Foreskin fibroblast (primary cell): ENCODE measurements at places on chromosomes 11 and 22.

DNA sequence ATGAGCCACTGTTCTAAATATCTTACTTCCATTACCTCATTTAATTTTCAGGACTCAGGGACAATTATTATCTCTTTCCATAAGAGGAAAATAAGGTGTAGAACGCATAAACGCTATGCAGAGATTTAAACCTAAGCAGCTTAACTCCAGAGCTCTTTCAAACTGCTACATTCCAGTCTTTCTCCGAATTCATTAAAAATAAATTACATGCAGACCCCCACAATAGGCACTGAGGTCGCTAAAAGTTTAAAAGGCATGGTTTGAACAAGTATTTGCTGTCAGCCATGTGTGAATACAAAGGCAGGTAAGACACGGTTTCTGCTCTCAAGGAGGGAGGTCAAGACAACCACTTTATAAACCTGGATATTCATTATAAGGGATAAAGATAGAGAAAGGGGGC lies 983 bp downstream of the NARS2 start:
- no peak for DNase-seq

- no peak for DNase-seq
Observed at GRCh38 chr11:112732031-112732430, 229.2 kb upstream of the NCAM1 start.

- peak; percentile 20 for DNase-seq
Observed at GRCh38 chr11:36501236-36501635, 8.8 kb downstream of the TRAF6 start.

- no peak for DNase-seq
Observed at GRCh38 chr22:40426594-40427333, 56.4 kb downstream of the SGSM3 start.

GRCh38 chr11:81966340-81966739 lies 767.3 kb downstream of the FAM181B start:
- no peak for DNase-seq

GRCh38 chr22:20203552-20204201 lies 52.8 kb upstream of the CCDC188 start:
- peak; percentile 23 for DNase-seq

GRCh38 chr11:65685981-65686380 lies 23.3 kb upstream of the RELA start:
- DNase-seq: no peak

DNA sequence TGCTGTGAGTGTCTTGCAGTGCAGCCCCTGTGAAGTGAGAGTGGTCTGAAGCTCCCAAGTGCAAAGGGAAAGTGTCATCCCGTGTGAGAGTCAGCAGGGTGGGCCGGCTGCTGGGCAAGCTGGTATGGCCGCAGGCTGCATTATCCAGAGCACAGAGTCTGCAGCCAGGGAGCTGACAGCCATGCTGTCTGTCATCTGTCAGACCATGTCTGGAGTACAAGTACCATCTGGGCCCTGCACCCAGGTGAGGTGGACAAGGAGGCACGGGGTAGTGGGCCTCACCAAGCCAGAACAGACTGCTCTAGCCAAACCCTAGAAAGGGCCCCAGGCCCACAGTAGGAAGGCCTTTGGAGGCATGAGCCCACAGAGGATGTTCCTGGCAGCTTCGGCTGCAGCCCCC lies 20.2 kb downstream of the LMO1 start:
- DNase-seq: no peak

DNA sequence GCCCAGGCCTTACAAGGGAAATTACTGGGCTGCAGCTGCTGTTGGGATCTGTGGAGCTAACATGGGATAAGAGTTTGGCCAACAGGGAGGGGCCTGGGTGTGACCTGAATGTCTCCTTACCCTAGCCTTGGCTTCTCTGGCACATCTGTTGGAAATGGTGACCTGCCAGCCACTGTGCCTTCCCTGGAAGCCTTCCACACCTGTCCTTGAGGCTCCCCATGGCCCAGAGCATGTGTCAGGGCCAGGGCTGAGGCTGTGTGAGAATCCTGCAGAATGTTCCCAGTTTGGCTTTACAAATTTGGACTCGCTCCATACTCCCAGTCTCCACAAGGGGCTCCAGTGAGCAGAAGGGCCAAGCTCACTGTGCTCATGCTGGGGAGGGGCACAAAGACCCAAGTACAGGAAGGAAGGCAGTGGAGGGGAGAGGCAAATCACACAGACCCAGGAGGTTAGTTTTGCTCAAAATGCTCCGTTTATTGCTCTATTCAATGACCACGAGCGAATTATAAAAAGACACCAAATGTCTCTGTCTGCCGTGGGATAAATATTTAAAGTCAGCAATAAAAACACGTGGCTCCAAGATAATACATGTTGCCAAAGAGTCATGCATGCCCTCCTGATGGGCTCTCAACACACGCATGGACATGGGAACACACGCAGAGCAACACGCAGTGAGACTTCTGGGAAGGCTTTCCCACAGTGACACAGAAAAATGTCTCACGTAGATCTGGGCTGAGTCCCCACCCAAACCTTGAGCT lies 1.7 kb upstream of the IGSF22 start:
- peak; percentile 13 for DNase-seq

DNA sequence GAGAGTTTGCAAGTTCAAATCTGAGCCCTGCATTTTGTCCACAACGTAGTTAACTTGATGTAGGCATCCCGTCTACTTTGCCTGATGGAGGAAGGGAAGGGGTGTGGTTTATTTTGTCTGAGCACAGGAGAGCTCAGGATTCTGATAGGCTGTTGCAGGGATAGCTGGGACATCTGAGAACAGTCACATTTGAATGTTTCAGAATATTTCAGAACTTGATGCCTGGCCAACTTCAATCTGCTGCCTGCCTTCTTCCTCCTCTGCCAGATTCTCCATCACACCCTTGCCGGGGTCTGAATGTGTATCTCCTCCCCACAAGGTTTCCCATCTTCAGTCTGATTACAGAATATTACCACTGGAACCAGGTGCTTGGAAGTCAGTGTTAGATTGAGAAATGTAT lies 51.6 kb downstream of the NTM start:
- DNase-seq: no peak

GRCh38 chr11:125295931-125296330 lies 131.4 kb downstream of the PKNOX2 start:
- DNase-seq: no peak

- DNase-seq: no peak
Observed at GRCh38 chr11:58222721-58223120, 6.0 kb downstream of the OR10Q1 start.

DNA sequence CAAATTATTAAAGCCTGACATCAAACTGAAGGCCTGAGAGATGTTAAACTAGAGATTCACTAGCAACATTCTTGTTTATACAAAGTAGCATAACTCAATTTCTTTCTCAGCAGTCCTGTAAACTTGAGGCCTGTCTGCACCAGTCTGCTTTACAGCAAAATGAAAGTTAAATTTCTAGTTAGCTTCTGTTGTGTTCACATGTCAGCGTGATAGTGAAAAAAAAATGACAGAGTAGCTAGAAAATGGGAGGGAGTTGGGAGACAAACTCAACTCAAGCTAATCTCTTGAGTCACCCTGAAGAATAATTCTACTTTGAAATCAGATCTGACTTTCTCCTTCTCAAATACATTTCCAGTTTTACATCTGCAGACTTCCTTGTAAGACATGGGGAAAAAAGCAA lies 6.5 kb downstream of the RBFOX2 start:
- DNase-seq: peak; percentile 56

DNA sequence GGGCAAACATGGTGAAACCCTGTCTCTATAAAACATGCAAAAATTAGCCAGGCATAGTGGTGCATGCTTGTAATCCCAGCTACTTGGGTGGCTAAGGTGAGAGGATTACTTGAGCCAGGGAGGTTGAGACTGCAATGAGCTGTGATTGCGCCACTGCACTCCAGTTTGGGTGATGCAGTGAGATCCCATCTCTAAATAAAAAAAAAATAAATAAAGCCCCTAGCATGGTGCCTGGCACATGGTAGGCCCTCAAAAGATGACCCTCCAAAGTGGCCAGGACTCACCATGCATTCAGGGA lies 74.6 kb downstream of the PTPRJ start:
- DNase-seq: no peak

GRCh38 chr22:17368144-17368543 lies 1.1 kb upstream of the CECR2 start:
- no peak for DNase-seq

DNA sequence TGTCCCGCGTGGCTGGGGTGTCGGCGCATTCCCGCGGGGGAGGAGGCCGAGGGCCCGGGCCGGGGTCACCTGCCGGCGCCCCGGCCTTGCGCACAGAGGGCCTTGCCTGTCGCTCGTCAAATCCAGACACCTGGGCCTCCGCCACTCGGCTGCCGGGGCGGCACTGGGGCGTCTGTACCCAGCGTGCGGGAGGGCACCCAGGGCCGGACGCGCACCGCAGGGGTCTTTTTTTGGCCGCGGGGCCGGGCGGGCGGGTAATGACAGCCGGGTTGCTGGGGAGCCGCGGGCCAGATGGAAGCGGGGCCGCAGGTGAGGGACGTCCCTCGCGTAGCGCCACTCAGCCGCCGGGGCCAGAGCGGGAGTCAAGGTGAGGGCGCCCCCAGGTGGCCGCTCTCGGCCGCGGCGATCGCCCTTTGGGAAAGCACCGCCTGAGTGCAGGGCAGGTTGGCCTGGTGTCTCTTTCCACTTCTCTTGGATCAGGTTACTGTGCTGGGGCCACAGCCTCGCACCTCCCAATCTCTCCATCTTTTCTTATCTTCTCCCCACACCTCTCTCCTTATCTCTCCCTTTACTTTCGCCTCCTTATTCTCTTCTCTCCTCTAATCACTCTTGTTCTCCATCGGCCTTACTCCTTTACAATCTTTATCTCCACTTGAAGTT lies 3.5 kb downstream of the PHLDB1 start:
- DNase-seq: peak; percentile 90

DNA sequence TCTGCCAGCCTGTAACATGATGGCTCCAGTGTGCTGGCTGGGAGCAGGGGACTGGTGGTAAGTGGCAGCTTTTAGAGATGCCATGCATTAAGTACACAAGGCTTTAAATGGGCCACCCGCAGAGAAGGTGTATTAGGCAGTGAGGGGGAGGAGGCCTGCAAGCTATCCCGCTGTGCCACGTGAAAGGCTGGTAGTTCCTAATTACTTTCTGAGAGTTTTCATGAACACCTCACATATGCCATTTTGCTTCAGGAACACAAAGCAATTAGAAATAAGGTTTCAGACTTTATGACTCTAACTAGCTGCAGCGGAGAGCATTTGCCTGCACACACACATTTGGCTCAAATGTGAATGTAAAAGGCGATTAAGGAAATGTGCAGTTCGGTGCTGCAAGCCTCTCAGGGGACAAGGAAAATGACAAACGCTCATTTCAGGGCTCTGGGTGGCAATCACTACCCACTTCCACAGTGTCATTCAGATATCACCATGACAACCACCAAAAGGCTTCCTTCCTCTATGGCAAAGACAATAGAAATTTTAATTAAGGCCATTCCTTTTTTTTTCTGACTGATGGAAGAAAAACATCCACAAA lies 116.6 kb downstream of the PLEKHA7 start:
- no peak for DNase-seq

DNA sequence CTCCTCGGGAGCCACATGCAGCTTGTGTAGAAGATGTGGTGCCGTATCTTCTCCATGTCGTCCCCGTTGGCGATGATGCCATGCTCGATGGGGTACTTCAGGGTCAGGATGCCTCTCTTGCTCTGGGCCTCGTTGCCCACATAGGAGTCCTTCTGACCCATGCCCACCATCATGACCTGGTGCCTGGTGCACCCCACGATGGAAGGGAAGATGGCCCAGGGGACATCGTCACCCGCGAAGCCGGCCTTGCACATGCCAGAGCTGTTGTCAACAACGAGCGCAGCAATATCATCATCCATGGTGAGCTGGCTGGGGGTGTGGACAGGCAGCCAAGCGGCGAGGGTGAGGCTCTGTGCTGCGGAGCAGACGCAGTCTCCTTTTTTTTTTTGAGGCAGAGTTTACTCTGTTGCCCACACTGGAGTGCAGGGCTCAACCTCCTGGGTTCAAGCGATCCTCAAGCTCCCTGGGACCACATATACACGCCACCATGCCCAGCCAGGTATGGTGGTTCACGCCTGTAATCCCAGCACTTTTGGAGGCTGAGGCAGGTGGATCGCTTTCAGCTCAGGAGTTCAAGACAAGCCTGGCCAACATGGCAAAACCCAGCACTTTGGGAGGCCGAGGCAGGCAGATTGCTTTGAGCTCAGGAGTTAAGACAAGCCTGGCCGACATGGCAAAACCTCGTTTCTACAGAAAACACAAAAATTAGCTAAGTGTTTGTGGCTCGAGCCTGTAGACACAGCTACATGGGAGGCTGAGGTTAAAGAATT lies 17.3 kb upstream of the EP300 start:
- DNase-seq: no peak

DNA sequence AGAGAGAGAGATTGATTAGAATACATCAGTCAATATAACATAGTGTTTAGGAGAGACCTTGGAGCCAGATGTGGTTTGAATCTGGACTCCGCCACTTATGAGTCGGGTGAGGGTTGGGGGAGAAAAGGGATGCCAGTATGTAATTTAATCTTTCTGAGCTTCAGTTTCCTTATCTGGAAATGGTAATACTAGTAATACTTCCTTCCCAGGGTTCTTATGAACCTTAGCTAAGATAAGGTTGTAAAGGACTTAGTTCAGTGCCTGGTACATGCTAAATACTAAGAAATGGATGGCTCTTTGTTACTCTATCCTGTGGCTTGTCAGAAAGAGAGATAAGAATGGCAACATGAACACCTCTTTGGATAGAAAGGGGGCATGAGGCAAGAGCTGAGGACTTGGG lies 226.1 kb upstream of the NARS2 start:
- DNase-seq: peak; percentile 47

- DNase-seq: no peak
Observed at GRCh38 chr11:64684357-64684756, 38.6 kb downstream of the NRXN2 start.

DNA sequence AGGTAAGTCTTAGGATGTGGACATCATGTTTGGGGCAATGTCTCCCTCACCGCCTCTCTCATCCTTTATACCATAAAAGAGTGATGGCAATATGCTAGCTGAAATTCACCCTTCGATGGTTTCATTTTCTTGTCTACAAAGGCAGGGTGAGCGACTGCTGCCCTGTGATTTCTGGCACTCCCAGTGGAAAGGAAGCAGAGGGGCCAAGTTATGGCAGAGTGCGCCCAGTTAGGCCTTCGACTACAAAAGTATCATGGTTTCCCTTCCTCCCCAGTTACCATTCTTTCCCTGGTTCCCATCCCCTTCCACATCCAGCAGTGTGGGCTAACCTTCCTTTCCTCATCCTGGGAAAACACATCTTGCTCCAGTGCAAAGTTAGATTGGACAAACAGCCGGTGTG lies 43.8 kb downstream of the SNX19 start:
- DNase-seq: no peak

DNA sequence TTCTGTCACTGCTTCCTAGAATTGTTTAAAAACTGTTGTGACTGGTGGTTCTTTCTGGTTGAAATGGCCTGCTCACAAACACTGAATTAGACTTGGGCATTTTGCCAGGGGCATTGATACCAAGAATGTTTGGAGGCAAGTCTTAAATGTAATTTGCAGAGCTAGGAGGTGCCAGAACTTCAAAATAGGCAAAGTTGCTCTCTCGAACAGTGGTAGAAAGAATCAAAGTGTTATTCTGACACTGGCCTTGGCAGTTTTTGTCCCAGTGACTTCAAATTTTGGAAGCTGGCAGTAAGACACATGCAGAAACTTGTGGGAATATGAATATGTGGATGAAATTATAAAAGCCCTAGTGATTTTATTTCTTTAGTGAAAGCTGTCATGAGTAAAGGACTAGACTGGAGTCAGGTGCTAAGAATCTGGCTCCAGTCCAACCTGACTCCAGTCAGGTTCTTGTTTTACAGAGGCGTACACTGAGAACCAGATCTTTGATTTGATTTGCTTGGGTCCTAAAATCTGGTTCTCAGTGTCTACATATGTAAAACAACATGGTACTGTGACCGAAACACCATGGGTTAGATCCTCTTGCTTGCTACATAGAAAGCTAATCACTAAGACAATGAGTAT lies 20.9 kb downstream of the SVIP start:
- no peak for DNase-seq
